ENCODE measurements at places on chromosomes 5 and 9.

DNA sequence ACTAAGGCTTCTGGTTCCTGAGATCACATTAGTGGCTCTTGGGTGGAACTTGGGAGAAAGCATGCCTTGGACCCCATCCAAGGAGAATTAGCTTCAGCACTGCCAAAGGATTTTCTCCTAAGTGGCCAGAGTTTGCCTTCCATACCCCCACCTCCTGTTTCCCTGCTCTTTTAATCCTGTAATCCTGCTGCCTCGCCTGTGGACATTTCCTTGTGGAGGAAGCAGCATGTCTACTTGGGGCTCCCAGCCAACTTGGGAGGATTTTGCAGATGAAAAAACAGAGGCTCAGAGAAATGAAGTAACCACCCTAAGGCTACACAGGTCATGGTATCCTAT, 1.6 kb downstream of the ARSI start:
- no peak for DNase-seq

DNA sequence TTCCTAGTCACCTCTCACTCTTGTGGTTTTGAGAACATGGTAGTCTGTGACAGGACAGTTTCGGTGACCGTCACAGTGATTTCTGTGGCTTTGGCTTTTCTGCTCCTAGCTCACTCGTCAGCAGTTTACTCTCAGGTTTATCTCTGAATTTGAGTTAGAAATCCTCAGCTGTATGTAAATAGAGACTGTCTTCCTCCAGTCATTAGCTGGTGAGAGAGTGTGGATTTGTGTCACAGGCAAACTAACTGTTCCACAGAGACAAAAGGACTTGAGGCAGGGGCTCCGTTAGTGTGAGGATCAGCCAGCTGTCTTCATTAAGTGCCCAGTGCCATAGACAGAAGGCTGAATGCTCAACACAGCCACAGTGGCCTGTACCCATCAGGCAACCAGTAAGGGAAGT, 131.4 kb downstream of the CD180 start:
- no peak for DNase-seq

DNA sequence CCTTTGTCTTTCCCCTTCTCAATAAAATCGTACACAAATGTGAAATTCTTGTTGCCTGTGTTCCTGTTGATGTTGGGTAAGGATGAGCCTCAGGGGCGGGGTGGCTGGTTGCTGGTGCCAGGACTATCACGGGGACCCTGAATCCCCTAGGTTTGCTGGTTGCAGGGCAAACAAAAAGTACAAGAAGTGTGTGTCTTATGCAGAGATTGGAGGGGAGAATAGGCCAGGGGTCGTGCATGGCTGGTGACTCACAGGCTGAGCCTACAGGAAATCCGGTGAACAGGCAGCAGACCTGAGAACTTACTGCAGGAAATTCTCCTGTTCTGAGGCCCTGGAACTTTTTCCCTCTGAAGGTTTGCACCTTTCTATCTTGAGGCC, 5.5 kb downstream of the ANXA2R start:
- DNase-seq = no peak

- no peak for DNase-seq
Measured at GRCh38 chr9:94613003-94613402, 19.4 kb upstream of the FBP2 start.

GRCh38 chr5:108615216-108615615, 132.5 kb upstream of the FER start:
- no peak for DNase-seq

DNA sequence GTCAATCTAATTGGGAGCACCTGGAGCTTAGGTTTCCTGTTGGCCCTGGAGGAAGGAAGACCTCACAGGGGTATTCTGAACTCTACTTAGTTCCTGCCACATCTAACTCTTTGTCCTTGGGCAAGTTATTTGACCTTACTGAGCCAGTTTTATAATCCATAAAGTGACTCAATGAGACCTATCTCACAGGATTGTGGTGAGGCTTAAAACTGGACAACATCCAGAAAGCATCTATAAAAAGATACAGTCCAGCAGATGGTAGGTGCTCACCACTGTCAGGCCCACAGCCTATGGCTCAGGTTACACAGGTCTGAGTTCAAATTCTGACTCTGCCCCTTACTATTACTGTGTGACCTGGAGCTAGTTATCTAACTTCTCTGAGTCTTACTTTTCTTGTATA, 23.3 kb downstream of the KCNV2 start:
- DNase-seq = no peak

- DNase-seq = no peak
Measured at GRCh38 chr9:68780380-68780712, 75.3 kb downstream of the PIP5K1B start.

- no peak for DNase-seq
Measured at GRCh38 chr5:7976411-7977190, 107.7 kb downstream of the MTRR start.

DNA sequence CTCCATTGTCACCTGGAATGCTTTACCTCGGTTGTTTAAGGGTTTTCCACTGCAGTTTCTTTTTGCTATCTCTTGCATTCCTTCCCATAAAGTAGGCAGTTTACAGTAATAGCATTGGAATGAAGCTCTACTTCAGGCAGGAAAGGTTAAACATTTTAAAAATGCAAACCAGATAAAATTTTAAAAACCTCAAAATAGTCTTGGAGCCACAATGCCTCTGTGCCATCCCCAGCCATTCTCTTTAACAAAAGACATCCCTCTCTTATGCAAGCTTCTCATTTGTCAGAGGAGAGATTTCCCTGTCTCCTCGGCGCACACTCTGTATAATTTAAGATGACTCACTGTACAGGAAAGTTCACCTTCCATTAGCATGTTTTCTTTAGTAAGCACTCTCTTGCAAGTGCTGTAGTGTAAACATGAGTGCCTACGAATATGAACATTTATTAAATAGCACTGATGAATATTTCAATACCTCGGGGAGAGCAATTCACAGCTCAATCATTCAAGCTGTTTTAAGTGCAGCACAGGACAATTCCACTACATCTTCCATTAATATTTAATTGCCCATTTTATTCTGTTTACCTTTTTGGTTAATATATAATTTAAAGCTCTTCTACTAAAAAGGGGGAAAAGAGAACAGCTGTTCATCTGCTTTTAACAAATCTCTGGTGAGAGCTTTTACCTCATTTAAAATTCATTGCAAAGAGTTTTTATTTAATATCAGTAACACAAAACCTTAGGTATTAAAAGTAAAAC, 343.6 kb downstream of the SPATA31D1 start:
- DNase-seq = no peak

DNA sequence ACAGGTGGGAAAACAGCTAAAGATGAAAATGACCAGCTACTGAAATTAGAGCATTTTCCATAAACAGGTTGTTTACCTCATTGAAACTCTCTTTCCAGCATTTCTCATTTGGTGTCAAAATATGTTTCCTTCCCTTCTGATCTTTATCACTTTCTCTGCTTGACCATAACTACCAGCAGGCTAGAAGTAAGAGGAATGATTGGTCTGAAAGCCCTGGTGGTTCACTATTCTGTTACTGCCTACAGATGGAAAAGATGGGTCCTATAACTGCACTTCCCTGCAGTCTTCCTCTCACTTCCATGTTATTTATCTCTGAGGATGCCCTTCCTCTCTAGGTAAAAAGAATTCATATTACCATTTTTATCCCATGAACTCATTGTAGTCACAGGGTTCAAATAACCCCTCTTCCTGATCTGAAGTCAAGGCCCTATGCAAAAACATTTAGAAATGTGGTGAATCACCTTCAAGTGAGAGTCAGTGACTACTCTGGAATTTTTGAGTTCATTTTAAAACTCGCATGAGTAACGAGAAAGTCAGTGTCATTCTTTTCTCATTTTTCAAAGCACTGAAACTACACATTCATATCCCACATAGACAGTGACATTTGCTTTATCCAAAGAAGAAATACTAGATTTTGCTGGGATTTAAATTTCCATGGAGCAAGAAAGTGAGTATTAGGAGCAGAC, 51.7 kb downstream of the ZNF474 start:
- no peak for DNase-seq

GRCh38 chr9:68913054-68913453, 100.9 kb downstream of the PRKACG start:
- no peak for DNase-seq

DNA sequence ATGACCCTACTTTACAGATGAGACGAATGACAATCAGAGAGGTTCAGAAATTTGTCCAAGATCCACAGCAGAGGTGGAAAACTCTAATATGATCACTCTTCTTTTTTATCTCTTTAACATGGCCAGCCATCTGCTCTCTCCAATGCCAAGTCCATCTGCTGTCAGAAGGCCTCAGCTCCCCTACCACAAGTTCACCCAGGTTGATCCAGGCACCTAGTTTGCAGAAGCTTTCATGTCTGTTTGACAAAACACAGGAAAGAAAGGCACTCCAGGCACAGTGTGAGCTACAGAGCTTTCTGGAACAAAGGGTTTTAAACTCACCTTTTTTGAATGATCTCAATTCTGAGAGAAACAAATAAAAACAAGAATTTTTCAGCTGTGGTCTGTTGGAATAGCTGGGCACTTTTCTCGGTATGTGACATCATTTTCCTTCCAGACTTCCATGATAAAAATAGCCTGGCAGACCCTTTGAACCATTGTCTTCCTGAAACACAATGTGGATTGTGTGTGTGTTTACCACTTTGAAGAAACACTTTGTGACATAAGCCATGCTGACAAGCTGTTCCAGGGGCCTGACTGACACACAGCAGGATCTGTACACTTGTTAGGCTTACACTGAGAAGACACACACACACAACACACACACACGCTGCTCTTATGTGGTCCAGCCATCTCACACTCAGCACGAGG, 214.3 kb downstream of the AGTPBP1 start:
- DNase-seq = no peak
